ENCODE measurements at places on chromosomes 1 and 21. TPM values are rescaled to one million over a fixed set of nuclear protein-coding genes. Genes with fewer than 3 reads are reported as not detected.
A peak's percentile ranks its signal among the peaks of the same experiment; 100 is the strongest.

GRCh38 chr1:53736290-53736689 is 2.7 kb downstream of the GLIS1 start:
- no peak for DNase-seq

- no peak for DNase-seq
Measured at GRCh38 chr1:95575291-95575690, 341.3 kb downstream of the RWDD3 start.

GRCh38 chr1:206568779-206569352 is 43.4 kb downstream of the EIF2D start:
- DNase-seq, result no peak

DNA sequence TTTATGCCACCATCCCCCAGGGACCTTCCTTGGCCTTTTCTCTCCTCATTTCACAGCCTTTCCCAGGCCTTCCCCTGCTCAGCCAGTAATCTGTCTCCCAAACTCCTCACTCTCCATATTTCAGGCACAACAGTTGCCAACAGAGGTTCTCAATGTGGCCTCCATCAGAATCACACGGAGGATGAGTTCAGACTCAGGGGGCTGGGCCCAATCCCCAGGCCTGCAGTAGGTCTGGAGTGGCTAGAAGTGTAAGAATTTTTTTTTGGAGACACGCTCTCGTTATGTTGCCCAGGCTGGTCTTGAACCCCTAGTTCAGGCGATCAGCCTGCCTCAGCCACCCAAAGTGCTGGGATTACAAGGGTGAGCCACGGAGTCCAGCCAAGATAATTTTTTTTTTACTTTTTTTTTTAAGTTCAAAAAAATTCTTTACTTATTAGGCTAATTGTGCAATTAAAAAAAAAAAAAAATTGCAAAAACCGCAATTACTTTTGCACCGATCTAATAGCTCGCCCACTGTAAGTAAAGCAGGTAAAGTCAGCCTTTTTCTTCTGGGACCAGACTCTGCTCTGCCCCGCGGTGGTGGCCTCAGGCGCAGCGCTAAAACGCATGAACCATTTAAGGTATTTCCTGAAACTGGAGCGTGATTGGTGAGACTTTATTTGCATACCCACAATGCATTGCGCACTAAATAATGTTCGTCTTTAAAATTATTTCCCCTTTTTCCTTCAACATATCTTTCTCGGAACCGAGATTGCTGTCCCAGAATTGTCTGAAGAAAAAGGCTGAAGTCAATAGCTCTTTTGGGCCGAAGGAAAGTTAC is 18.7 kb downstream of the KIAA2013 start:
- peak; percentile 97 for DNase-seq

The AMY2A gene
- total RNA-seq, result not detected

- no peak for DNase-seq
Measured at GRCh38 chr1:3443807-3444206, 10.7 kb upstream of the ARHGEF16 start.

GRCh38 chr1:87398641-87399040 is 70.0 kb downstream of the LMO4 start:
- no peak for DNase-seq

GRCh38 chr1:25430073-25430966 is at the start of gene MACO1:
TSS of gene MACO1 (plus strand) at chr1:25430897. CDS start at chr1:25431099, 202 bp downstream.
- peak; percentile 97 for DNase-seq

DNA sequence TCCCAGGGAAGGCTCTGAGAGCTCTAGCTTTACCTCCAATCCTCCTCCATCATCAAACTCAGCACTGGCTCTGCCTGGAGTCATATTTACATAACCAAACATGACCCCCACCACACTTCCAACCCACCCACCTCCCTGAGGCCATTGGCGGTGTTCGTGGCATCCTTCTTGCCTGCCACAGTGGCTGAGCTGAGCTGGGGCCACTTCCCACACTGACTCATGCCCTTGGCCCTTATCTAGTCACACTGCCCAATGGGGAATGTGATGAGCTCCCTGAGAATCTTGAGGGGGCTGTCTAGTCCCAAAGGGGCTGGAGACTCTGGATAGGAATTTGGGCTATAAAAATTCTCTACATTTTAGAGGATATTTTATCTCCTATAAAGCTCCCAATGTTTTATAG is 230.9 kb upstream of the IRF2BP2 start:
- no peak for DNase-seq

- no peak for DNase-seq
Measured at GRCh38 chr1:87392248-87393192, 63.8 kb downstream of the LMO4 start.

The CRNN gene
- not detected for total RNA-seq

GRCh38 chr1:21854751-21855131 is 42.7 kb downstream of the LDLRAD2 start:
- no peak for DNase-seq

DNA sequence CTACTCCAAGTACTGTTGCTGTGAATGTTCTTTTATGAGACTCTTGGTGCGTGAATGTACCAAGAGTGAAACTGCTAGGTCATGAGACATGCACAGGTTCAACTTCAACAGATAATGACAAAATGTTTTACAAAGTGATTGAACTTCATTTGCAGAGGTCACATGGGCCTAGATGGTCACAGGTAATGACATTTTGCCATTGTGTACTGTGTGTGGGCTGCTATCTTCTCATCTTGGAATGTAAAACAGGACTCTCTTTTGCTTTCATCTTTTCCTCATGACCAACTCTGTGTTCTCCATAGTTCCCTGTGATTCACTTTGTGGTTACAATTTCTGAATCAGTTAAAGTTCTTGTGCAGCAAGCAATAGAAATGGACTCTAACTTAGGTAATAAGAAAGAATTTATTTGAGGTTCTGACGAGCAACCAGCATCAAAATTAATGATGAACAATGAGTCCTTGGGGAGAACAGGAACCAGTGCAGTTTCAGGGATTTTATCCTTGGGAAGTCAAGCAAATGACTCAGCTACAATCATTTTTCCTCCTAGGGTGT is 16.2 kb upstream of the TSNAX start:
- no peak for DNase-seq

- DNase-seq, result no peak
Measured at GRCh38 chr21:43341378-43342161, 85.4 kb downstream of the SIK1 start.

GRCh38 chr1:240610636-240611035 is 1.3 kb downstream of the GREM2 start:
- DNase-seq, result no peak

DNA sequence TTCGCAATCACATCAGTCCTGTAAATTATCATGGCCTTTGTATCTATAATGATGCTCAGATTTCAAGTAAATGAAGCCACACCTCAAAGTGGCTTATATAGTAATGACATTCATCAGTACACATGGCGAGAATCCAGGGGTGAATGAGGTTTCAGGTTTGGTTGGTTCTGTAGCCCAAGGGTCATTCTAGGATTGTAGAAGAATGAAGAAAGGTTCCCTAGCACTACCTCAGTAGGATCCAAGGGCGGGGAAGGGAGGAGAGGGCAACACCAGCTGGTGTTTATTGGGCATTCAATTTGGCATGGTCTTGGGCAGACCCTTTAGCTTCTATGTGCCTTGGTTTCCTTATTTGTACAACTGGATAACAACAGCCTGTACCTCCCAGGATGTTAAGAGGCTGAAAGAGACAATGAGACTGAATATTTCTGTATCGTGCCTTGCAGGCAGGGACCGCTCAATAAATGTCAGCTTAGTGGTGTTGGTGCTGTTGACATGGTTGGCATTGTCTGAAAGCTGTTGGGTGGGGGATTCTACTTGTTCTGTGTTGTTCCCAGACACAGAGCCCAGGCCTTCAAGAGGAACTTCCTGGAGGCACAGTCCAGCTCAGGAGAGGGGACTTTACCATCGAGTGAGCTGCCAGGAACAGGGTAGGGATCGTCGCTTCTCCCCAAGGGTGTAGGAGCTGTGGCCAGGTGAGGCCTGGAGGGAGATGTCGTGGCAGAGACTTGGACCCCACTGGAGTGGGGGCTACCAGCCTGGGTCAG is 388.2 kb downstream of the PTPRU start:
- no peak for DNase-seq

The NBPF6 gene
- not detected for total RNA-seq

The IGSF21 gene
- total RNA-seq, result not detected

- peak; percentile 89 for DNase-seq
Measured at GRCh38 chr1:202160377-202160940, at the start of gene PTPN7. TSS of gene PTPN7 (minus strand) at chr1:202160602. CDS start at chr1:202159402, 1,200 bp downstream.

The FCRL2 gene
- total RNA-seq, result 1.1 TPM

The MCOLN3 gene
- total RNA-seq, result not detected

- no peak for DNase-seq
Measured at GRCh38 chr1:174660476-174660875, 212.7 kb downstream of the GPR52 start.

GRCh38 chr1:58447042-58447441 is 99.5 kb downstream of the OMA1 start:
- DNase-seq, result no peak

The ETV3L gene
- not detected for total RNA-seq

The TLR5 gene
- total RNA-seq, result 0.33 TPM

DNA sequence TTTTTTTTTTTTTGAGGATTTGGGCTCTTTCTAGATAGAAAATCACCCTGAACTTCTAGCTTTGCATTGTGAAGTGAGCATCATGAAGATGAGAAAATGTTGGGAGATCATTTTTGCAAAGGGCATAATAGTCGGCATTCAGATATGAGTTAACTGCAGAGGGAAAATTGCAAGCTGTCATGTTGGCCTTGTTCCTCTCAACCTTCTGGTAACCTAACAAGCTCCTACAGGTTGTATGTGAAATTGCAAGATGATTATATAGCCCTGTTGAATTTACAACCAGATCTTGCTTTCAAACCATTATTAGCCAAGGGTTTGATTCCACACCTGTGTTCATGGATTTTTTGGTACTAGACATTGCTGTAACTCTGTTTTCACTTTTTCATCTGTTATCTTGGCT is 2.2 kb downstream of the ELOA start:
- DNase-seq, result peak; percentile 58

The DCDC2B gene
- not detected for total RNA-seq

The LORICRIN gene
- not detected for total RNA-seq

GRCh38 chr1:187122566-187122965 is 293.8 kb downstream of the PLA2G4A start:
- no peak for DNase-seq

- no peak for DNase-seq
Measured at GRCh38 chr1:162007466-162007865, 16.2 kb downstream of the OLFML2B start.

GRCh38 chr1:156076609-156077429 is 5.4 kb downstream of the MEX3A start:
- peak; percentile 32 for DNase-seq
